ENCODE measurements at places on chromosomes 1 and 21.

GRCh38 chr1:150525348-150525747 lies 9.8 kb downstream of the FALEC start:
- DNase-seq: no peak

GRCh38 chr1:203720242-203720641 lies 44.7 kb upstream of the LAX1 start:
- no peak for DNase-seq

- DNase-seq: peak; percentile 62
Observed at GRCh38 chr1:46446646-46447498, 42.8 kb upstream of the DMBX1 start.

DNA sequence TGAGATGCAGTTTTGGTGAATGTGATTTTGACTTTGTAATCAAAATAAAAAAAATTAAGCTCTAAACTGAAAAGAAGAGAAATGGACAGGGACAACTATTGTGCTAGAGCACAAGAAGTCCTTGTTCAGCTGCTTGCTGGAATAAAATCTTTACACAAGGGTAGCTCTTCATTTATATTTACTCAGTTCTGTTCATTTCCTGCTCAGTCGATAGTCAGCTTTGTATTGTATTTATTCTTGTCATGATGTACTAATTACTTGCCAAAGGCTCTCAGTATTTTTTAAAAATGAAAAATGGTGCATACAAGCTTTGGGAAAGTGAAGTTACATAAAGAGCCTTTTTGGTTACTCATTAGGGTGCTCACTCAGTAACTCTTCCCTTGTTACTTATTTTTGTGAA lies 17.8 kb downstream of the F5 start:
- DNase-seq: no peak

- DNase-seq: no peak
Observed at GRCh38 chr1:81618376-81618775, 182.4 kb upstream of the ADGRL2 start.

DNA sequence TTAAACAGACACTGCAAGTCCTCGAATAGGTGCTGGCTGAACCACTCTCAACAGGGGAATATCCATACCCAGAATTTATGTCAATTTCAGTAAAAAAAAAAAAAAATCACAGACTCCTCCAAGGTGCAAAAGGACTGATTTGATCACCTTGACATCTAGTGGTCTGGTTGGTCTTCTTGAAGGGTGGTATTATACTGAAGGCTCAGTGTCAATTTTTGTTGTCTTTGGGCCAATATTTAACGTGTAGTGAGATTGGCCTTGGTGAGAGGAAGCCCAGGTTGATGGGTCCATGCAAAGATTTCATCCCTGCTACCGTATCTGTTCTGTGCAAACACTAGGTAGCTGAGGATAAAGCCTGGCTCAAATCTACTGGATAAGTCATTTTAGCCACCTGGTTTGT lies 4.0 kb upstream of the GBP5 start:
- no peak for DNase-seq

GRCh38 chr1:11157867-11158266 lies 31.3 kb upstream of the ANGPTL7 start:
- peak; percentile 77 for DNase-seq

GRCh38 chr1:244163861-244164510 lies 112.9 kb downstream of the ZBTB18 start:
- no peak for DNase-seq

DNA sequence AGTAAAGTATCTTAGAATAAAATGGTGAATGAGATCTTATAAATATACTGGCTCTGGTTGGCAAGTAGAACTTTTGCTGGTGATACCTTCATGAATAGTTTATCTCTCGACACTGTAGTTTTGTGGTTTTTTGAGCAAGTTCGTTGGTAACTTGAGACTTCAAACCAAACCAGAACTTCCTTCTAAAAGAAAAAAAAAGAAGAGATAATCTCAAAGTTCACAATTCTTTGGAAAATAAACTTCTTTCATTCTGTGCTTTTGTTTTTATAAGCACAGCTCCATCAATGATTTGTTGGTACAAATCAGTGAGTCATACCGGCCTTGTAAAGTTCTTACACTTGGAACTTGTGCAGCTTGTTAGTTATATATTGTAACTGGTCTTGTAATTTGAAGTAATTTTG lies 2.3 kb downstream of the HIPK1 start:
- DNase-seq: no peak

GRCh38 chr1:230836793-230837192 lies 31.5 kb downstream of the C1orf198 start:
- no peak for DNase-seq

DNA sequence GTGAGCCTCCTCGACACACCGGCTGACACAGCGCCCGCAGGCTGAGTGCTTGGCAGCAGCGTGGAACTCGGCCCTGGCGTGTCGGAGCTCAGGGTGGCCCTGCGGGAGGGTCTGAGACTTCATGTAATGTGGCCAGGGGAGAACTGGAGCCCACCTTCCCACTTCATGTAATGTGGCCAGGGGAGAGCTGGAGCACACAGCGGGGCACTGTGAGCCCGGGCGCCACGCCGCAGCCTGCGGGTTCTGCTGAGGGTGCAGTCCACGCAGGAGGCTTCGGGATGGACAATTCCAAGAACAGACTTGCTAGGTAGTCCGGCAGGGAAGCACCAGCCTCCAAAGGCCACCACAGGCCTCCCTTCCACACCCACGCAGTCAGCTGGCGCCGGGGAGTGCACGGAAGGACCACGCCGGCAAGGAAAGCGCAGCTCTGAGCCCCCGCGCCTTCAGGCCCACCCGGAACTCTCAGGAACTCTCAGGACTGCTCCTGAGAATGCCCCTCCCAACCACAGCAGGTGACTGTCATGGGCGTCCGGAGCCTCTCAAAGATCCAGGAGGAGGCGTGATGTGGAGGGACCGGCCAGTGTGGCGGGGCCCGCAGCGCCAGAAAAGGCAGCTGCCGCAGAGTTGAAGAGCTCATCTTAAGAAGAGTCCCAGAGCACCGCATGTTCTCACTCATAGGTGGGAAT lies 19.3 kb upstream of the ADARB1 start:
- no peak for DNase-seq

DNA sequence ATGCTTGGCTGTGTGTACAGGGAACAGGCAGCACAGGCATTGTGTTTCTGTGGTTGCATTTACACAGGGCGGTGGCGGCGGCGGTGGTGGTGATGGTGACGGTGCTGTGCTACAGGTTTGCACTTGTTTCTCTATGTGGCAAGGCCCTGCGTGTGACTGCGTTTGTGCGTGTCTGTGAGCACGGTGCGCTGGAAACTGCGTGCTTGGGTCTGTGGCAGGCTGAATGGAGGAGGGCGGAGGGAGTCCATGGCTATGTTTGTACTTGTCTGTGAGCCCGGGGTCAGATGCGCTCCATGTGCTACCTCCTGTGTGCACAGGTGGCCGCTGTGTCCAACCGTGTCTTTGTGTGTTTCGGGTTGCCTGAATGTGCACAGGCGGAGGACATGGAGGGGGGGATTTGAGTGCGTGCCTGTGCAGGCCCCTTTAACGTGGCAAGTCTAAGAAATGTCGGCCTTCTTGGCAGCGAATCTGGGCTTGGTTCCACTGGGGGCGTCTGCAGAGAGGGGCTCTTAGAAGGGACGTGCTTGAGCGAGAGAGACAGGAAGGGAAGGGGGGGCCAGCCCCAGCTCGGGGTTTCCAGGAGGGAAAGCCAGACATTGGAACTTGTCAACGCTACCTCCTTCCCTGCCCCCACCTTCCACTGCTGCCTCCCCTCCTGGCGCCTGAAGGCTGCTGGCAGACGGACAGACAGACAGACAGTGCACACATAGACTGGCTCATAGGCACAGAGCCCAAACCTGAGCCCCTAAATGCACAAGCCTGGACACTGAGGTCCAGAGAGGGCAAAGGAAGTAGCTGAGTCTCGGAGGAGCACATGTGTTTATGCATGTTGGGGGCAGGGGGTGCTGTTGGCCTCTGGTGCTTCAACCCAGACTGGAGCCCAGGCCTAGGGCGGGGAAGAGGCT lies 32.7 kb upstream of the WASF2 start:
- DNase-seq: peak; percentile 66

DNA sequence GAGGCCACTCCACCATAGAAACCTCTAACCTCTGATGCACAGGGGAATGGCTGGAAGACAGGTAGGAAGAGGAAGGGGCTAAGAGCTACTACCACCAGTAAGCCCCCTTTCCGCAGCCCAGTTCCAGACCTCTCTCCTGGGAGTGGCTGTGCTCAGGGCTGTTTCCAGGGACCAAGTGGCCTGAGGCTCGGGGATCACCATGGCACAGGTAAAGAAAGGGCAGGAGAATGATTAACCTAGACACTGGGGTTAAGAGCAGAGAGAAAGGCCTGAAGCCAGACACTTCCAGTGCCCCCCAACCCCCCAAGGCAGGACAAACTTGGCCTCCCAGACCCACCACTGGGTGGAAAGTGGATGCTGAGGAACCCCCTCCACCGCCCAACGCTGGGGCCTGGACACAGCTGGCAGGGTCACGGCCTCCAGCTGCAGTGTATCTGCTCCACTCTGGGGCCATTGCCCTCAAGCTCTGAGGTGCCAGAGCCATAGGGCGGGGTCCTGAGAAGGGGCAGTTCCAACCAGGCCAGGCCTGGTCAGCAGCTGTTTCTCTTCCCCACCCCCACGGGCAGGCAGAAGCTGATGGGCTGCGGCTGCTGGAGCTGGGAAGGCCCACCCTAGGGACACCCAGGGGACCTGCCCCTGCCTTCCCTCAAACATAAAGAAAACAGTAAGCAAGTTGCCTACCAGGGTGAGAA lies 2.6 kb downstream of the TAGLN2 start:
- DNase-seq: no peak

GRCh38 chr1:57250021-57250420 lies 173.8 kb downstream of the DAB1 start:
- no peak for DNase-seq

DNA sequence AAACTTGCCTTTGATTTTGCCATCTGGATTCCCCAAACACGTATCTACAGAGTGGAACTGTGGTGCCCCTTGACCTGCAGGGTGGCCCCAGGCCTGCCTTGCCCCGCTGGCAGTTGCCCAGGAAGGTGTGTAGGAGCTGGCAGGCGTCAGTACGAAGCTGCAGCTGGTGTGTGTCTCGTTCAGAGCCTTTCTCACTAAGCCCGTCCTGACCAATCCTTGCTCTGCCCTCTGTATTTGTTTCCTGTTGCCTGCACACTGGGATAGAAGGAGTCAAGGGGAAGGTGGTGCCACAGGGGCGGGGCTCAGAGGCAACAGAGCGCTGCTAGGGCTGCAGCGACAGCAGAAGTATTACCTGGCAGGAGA lies 5.2 kb upstream of the VSIG8 start:
- peak; percentile 35 for DNase-seq

- no peak for DNase-seq
Observed at GRCh38 chr1:175823406-175823805, 80.0 kb upstream of the TNR start.

GRCh38 chr1:240656531-240656930 lies 44.6 kb upstream of the GREM2 start:
- no peak for DNase-seq

GRCh38 chr1:225654277-225654597 lies 1.3 kb upstream of the ENAH start:
- no peak for DNase-seq

GRCh38 chr21:42366292-42367010 lies at the start of gene TFF1:
Gene TFF1 (minus strand): TSS chr21:42366535. CDS start chr21:42366495, 40 bp downstream.
- DNase-seq: no peak

DNA sequence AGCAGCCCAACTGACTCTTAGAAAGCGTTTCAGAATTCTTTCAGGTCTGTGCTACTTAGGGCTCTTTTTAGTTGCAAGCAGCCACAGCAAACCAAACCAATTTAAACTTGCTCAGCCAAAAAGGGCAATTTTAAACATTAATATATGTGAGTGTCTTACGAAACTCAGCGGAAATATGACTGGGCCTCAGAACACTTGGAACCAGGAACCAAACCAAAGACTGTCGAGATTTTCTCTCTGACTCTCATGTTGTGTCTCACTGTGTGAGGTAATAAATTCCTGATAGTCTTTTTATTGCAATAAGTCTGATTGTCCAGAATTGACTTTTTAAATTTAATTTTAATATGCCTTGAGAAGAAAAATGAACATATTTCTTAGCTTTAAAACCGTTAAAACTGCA lies 122.3 kb downstream of the SYF2 start:
- no peak for DNase-seq

DNA sequence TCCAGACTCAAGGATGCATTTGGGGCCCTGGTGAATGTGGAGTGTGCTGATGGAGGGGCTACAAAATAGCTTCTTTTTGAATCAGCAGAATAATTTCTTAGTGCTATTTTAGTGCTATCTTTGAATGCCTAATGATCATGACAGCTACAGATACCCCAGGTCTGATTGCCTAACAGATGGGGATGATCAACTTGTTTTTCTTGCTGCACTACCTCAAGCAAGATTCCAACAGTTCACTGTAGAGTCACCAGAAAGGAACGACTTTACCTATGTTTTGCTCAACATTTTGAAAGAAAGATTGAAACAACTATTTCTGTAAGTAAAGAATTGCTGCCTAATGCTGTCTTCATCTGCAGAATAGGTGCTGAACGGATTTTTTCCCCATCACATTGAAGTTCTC lies 42.6 kb upstream of the VAV3 start:
- no peak for DNase-seq

DNA sequence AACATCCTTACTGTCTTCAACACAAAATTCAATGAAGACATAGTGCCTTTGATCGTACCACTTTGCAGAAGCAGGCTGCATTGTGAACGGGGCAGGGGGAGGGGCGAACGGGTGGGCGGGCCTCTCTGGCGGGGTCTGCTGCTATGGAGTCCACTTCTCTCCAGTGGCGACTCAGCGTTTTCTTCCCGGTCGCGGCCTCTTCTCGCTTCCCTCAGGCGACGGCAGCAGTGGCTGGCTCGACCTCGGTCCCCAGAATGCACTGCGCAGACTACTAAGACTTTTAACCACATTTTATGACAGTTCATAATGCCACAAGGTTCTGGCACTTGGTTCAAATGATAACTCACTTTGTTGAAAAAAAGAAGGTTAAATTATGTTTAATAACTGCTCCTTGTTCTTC lies 21.2 kb downstream of the GBP2 start:
- no peak for DNase-seq

DNA sequence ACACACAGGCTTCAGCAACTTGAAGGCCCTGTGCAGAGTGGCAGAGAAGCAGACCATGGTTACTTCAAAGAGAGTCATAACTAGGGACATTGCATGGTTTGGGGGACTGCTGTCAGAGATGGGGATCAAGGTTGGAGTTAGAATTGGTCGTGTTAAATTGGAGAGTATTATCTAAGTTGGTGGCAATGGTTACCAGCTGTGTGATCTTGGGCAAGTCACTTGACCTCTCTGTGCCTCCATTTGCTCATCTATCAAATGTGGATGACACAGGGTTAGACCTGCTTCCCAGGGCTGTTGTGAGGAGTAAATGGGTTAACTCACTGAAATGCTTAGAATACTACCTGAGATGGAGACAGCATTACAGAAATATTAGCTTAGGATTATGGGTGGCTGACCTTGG lies 91.1 kb downstream of the PAX7 start:
- no peak for DNase-seq

DNA sequence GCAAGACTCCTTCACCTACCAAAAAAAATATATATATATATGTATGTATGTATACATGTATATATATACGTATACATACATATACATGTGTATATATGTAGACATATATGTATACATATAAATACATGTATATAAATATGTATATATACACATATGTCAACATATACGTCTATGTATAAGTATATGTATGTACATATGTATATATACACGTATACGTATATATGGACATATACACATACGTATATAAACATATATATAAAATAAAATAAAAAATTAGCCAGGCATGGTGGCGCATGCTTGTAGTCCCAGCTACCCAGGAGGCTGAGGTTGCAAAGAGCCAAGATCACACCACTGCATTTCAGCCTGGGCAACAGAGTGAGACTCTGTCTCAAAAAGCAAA lies 31.6 kb downstream of the BRWD1 start:
- no peak for DNase-seq

All from NCI-H1694 (cell line).